Right ventricle myocardium superior (tissue), 1 donor: ENCODE measurements at places on chromosomes 16 and 17. TPM values are rescaled to one million over a fixed set of nuclear protein-coding genes. Genes with fewer than 3 reads are reported as not detected.

GRCh38 chr17:40366076-40366860 is 1.7 kb upstream of the GJD3 start:
- DNase-seq, result no peak

DNA sequence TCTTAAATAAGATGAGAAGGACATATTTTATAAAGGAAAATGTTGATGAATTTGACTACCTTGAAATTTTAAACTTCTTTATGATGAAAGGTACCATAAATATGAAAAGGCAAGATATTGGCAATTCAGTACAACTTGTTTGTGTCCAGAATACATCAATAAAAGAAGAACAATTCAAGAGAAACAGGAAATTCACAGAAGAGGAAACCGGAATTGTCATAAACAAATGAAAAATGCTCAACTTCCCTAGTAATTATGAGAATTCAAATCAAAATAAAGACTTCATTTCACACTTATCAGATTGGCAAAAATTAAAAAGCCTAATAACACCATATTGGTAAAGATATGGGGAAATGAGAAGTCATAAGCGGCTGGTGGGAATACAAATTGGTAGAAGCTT is 54.3 kb downstream of the WSB1 start:
- no peak for DNase-seq

- peak; percentile 49 for DNase-seq
Measured at GRCh38 chr17:13601776-13602551, at the start of gene HS3ST3A1. Gene HS3ST3A1, minus strand, starts transcription at chr17:13601929. Its CDS starts 800 bp downstream, at chr17:13601129.

GRCh38 chr17:78824240-78824639 is 16.4 kb downstream of the USP36 start:
- no peak for DNase-seq

- no peak for DNase-seq
Measured at GRCh38 chr17:36002631-36003030, 1.3 kb upstream of the CCL15 start.

The TTLL6 gene
- not detected for total RNA-seq
